AG09309 (cell line): ENCODE measurements at places on chromosomes 11 and 22.

DNA sequence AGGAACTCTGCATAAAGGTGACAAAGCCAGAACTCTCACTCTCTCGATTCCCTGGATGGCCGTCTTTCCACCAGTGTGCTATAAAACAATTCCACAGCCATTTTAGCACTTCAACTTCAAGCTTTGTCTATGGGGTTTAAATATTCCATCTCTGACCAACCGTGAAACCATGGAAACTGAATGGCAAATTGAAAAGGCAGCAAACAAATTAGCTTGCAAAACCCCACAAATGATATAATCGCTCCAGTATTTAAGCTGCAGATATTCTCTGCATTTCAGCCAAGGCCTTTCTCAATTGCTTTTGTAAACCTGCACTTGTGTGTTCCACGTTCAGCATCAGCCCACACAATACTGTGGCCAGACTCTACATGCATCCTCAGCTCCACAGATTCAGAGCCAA is 131.7 kb upstream of the ISX start:
- DNase-seq = no peak

DNA sequence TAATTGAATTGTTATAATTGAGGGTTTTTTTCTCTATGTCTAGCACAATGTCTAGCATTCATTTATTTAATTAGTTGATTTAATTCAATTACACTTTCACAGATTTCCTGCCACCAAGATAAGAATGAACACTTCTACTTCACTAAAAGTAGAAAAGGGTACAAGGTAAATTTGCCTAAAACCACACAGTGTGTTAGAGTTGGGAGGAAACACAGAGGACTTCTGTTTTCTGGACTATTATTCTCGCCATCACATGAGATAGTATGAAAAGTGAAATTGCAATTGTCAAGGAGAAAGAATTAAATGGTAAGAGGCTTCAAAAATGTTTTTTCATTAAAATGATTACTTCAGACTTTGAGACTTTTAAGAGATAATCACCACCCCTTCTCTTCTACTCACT is 109.5 kb downstream of the ETS1 start:
- no peak for DNase-seq

- DNase-seq = no peak
Observed at GRCh38 chr22:39240831-39241793, 3.7 kb downstream of the PDGFB start.

GRCh38 chr11:67307545-67308001 is 4.2 kb downstream of the SSH3 start:
- DNase-seq = no peak

GRCh38 chr11:86194998-86195397 is 49.6 kb upstream of the EED start:
- no peak for DNase-seq

DNA sequence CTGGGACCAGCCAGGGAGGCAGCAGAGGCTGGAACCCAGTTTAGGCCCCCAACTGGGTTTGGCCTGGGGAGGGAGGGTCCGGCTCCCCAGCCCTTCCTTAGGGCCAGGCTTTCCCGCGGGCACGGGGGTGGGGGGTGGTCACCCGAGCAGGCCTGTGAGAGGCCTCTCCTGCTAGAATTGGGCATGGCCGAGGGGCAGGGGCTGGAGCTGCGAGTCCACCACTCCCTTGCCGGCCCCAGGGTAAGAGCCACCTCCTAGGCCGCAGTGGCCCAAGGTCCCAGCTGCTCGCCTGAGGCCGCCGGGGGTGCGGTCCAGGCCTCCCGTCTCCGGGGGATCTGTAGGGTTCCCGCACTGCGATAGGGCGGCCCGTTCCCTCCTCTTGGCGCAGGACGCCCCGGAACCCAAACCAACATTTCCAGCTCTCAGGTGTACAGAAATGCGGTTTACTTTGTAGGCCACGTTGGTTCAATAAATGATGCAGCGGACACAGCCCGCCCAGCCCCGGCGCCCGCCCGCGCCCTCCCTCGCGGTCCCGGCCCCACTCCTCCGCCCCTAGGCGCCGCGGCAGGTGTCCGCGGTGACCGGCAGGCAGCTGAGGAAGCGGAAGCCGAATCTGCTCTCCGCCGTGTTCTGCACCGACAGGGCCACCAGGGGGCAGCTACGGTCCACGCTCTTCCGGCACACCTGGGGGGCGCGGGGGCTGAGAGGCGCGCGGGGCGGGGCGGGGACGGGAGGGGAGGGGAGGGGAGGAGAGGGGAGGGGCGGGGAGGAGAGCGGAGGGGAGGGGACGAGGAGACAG is 5.9 kb downstream of the LMNTD2 start:
- no peak for DNase-seq

- DNase-seq = peak; percentile 77
Observed at GRCh38 chr22:39960791-39961746, 872 bp downstream of the TMA7B start.

DNA sequence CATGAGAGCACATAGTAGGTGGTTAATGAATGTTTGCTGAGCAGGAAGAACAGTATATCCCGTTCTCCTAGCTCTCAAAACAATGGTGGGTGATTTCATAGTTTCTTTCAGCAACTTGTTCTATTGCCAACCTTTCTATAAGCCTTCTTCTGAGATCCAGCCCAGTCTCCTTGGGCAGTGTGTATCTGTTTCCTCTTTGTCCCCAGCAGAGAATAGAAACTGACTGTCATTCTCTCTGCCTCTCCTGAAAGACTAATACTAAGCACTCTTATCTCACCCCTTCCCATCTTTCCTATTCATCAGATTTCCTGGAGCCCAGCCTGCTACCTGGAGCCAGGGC is 272.9 kb downstream of the ST3GAL4 start:
- no peak for DNase-seq

GRCh38 chr11:72703267-72704008 is 29.2 kb upstream of the PDE2A start:
- peak; percentile 62 for DNase-seq

- no peak for DNase-seq
Observed at GRCh38 chr11:10623797-10624761, 55.6 kb upstream of the LYVE1 start.

- DNase-seq = no peak
Observed at GRCh38 chr11:61906522-61906909, 10.8 kb downstream of the RAB3IL1 start.

DNA sequence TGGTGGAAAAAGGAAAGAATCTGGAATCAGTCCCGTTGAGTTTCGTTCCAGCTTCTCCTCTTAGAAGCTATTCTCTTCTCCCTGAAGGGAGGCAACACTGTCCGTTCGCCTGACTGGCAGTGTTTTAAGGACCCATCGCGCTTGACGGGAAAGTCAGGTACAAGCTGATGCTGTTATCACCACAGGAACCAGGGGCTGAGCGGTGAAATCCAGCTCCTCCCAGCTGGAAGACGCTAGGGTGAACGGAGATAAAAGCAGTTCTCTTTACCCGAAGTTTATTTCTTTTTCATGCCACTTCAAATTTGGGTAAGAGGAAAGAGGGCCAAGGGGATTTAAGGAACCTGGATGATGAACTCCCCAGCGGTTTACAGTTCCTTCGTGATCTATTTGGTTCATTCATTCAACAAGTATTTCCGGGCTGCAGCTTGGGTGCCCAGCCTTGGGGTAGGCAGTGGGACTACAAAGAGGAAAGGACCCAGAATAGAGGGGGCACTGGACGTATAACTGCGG is 551 bp upstream of the DEUP1 start:
- no peak for DNase-seq

- no peak for DNase-seq
Observed at GRCh38 chr22:46287873-46288751, 8.6 kb upstream of the GTSE1 start.

DNA sequence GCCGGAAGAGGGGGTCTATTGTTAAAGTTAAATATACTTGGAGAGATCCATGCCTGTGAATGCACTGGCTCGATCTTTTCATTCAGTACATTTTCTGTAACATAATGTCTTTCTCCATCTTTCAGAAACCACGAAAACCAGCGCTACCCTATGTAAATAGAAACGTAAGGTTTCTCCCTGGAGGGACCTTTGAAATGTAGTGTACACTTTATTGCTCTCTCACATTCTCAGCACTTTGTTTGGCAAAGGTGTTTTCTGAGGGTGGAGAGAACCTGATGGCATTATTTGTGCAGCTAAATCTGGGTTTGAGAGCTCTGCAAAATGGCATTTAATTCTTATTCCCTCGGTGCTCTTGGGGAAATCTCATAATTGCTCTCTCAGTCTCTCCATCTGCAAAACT is 468.4 kb downstream of the NELL1 start:
- no peak for DNase-seq

GRCh38 chr22:17808693-17809403 is 34.6 kb upstream of the BID start:
- DNase-seq = no peak

- peak; percentile 100 for DNase-seq
Observed at GRCh38 chr11:106399076-106399511, 321.6 kb downstream of the AASDHPPT start.

- no peak for DNase-seq
Observed at GRCh38 chr22:36257948-36258670, 5.2 kb downstream of the APOL1 start.
